CD4-positive, alpha-beta T cell treated with Interleukin-21 for 1 hour (primary cell): ENCODE measurements at places on chromosomes 11 and 22.

- no peak for DNase-seq
Measured at GRCh38 chr22:20847318-20847822, 11.2 kb downstream of the PI4KA start.

DNA sequence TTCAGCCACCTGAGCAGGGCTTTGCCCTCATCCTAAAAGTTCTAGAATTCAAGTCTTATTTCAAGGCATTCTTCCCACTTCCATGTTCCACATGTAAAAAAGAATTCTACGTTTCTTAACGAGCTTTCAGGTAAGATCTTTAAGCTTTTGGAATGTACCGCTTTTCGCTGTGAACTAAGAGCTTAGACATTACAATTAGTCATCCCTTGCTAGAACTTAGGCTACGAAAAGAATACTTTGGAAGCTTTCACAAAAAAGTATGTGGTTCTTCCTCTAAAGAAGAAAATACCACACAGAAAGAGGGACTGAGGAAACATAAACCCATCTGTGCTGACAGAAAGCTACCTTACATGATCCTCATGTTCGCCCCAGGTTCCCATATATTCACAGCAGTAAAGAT lies 1.9 kb downstream of the NUMA1 start:
- DNase-seq = no peak

- DNase-seq = no peak
Measured at GRCh38 chr11:121132211-121132976, 31.4 kb downstream of the TECTA start.

- no peak for DNase-seq
Measured at GRCh38 chr11:131111775-131112174, 195.5 kb upstream of the SNX19 start.

GRCh38 chr11:23425381-23425780 lies 565.1 kb upstream of the CCDC179 start:
- no peak for DNase-seq

DNA sequence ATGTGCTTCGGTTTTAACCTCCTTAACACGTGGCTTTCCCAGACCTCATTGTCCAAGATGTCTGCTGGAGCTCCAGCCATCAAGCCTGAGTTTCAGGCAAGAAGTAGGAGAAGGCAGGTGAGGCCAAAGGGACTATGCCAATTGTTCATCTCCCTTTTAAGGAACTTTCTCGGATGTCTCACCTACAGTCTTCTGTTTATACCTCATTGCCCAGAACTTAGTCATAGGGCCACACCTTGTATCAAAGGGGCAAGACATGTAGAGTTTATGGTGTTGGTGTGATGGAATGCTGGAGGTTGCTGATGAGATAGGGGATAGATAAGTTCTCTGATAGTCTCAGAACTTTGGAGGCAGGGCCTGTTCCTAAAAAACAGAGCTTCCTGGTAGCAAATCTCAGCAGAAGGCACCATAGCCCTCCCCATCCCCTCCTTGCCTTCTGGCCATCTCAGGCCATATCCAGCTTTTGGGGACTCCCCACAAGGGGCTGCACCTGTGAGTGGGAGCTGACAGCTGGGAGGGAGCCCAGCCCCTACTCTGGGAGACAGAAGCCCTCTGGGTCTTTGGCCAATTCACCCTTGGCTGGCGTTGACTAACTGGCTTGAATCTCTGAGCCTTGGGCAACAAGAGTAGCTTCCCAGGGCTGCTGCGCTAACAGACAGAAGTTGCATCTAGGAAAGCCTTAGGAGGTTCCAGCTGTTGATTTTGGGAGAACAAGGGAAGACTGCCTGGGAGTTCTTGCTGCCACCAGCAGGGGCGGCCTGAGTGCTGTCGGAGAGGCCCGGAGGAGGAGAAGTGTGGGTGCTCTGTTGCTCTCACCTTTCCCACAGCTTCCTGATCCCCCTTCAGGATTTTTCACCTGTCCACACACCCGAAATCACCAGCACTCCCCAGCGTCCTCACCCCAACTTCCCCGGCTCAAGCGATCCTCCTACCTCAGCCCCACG lies 149.8 kb upstream of the THY1 start:
- DNase-seq = no peak

- DNase-seq = no peak
Measured at GRCh38 chr11:109208121-109208520, 213.9 kb upstream of the C11orf87 start.

- no peak for DNase-seq
Measured at GRCh38 chr11:126927623-126928022, 72.9 kb downstream of the KIRREL3 start.

GRCh38 chr22:23237841-23238240 lies 57.5 kb downstream of the BCR start:
- peak; percentile 51 for DNase-seq

GRCh38 chr11:100777103-100777502 lies 90.0 kb downstream of the ARHGAP42 start:
- DNase-seq = no peak

DNA sequence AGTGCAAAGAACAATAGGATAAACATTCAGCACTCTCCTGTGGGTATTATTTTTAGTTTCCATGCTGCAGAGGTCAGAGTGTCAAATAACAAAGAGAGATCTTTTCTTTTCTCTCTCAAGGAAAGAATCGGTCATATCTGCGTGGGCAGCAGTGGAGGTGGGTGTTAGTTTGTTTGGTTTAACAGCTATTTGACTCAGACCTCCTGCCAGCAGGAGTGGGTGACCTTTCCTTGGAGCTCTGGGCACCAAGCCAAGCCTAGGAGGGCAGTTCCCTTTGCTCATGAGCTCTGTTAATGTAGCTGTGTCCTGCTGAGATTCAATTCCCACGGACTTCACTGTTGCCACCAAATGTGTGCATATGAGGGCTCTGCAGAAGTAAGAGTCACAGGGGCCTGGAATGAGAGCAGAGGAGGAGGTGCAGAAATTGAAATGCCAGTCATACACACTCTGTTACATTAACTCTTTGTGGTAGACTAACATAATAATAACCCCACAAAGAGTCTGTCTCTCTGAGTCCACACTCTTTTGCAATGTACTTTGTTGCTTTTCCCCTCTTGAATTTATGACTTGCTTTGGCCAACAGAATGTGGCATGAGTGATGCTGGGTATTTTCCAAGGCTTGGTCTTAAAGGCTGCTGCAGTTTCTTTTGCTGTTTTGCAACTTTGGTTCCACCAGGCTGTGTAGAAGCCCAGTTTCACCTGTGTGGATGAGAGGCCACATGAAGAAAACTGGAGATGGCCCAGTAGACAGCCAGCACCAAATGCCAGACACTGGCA lies 76.0 kb upstream of the GRK3 start:
- DNase-seq = no peak

DNA sequence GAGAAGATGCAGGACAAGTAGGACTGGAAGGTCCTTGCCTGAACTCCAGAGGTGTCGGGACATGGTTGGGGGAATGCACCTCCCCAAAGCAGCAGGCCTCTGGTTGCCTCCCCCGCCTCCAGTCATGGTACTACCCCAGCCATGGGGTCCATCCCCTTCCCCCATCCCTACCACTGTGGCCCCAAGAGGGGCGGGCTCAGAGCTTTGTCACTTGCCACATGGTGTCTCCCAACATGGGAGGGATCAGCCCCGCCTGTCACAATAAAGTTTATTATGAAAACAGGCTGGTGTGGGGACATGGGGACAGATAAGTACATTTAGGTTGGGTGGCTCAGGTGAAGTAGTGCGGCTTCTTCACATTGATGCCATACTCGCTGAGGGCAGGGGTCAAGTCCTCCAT lies 1.4 kb downstream of the TAF10 start:
- no peak for DNase-seq

DNA sequence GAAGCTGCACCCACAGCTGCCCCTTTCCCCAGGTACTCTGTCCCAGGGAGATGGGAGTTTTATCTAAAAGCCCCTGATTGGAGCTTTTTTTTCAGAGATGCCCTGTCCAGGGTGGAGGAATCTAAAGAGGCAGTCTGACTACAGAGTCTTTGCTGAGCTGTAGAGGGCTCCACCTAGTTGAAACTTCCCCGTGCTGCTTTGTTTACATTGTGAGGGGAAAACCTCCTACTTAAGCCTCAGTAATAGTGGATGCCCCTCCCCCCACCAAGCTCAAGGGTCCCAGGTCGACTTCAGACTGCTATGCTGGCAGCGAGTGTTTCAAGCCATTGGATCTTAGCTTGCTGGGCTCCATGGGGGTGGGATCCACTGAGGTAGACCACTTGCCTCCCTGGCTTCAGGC lies 470.1 kb upstream of the LARGE1 start:
- DNase-seq = no peak

DNA sequence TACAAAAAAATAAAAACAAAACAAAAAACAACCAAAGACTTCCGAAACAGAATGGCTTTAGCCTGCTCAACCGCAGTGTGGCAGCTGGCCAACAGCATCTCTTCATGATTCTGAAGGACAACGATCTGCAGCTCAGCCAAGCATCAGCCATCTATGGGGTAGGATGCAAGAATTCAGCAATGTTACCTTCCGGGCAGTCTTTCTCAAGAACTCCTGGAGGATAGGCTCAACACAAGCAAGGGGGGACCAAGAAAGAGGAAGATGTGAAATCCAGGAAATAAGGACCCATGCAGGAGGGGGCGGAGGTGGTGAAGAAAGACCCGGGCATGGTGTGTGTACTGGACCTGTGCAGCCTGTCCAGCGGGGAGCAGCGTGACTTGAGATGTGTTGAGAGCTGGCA lies 3.5 kb upstream of the TSPO start:
- no peak for DNase-seq

- DNase-seq = peak; percentile 51
Measured at GRCh38 chr22:26648011-26648497, 9.3 kb upstream of the MIAT start.

DNA sequence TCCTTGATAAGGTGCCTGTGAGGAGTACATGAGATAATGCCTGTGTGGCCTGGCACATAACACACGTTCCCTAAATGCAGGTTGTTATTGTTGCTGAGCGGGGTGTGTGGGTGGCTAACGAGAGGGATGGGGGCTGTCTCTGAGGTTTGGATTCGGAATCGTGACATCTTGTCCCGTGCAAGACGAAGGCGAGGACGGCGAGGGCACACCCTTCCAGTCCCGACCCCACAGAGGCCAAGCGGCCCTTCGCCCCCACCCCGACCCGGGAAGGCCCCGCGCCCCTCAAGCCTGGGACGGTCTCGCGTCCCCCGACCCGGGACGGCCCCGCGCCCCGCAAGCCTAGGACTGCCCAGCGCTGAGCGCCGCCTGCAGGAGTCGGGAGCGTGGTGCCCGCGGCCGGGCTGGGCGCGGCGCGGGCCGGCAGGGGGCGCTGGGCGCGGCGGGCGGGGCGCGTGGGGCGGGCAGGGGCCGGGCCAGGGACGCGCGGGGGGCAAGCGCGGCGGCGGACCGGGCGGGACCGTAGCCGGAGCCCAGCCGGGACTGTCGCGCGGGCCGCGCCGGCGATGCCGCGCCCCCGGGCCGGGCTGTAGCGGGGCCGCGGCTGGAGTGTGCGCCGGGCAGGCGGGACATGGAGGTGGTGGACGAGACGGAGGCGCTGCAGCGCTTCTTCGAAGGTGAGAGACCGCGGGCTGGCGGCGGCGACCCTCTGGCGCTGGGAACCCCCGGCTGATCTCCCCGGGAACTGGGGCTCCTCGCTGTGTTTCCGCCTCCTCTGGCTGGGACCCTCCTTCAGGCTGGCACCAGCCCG lies at the start of gene MYRF:
Gene MYRF (plus strand): TSS at position 520 of the 808 bp plus-strand sequence. CDS start 109 bp downstream, at position 629.
- DNase-seq = peak; percentile 64

DNA sequence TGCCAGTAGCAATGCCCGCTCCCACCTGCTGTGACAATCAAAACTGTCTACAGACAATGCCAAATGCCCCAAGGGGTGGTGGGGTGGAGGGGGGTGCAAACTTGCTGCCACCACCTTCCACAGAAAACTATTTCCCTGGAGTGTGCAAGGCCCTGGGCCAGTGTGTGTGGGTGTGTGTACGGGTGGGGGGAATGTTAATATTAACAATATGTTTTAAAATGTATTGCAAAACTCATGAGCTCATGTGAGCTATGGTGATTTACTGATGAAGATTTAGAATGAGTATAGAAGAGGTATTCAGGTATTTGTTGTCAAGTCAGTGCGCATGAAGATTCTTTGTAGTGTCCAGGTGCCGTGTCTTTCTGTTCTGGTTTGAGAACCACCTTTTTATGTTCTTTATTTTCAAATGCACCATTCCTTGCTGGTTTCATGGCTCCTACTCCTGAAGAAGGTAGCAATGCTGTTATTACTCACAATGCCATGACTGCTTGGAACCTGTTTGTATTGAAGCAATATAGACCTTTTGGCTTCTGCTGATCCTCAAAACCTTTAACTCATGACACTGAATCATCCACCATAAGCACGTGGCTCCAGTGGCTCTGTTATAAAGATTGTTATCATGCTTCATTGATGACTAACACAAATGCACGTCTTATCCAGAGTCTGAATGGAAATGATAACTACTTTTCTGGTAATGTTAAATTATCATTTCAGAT lies 29.9 kb upstream of the AQP11 start:
- DNase-seq = no peak

DNA sequence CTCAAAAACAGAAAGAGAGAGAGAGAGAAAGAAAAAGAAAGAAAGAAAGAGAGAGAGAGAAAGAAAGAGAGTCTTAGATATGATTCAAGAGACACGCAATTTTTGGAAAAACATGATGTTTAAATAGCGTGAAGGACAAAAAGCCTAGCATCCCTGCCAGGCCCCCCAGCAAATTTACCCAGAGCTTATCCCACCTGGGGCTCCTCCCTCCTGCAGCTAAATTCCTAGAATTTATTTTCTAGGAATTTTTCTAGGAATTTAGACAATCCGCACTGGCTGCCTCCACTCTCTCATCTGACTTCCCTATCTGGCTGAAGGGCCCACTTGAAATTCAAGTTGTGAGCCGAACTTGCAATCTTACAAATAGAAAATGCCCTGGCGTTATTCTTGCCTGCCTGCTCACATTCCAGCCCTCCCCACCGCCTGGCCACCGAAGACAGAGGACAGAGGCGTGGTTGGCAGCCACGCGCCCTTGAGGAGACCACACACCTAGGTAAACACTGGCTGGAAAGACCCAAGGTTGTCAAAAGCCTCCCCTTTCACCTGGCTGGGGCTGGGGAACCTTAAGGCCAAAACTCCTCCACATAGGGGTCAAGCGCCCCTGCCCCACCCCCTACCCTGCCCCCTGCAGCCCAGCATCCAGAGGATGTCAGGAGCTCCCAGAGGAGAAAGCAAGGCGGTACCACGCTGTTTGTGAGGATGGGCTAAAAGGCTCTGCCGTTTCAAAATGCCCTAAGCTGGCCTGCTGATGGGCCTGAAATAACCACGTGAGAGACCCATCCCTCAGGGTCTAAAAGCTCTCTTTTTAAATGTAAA lies 42.2 kb downstream of the AHNAK start:
- no peak for DNase-seq

GRCh38 chr22:48588878-48589450 lies 1238.7 kb downstream of the BRD1 start:
- no peak for DNase-seq

- DNase-seq = no peak
Measured at GRCh38 chr22:39727541-39727940, 157.0 kb downstream of the CACNA1I start.

GRCh38 chr11:18741783-18742182 lies 15.8 kb upstream of the IGSF22 start:
- no peak for DNase-seq

GRCh38 chr11:36730761-36731160 lies 132.7 kb upstream of the RAG2 start:
- DNase-seq = no peak

- DNase-seq = no peak
Measured at GRCh38 chr22:45554040-45554406, 51.3 kb downstream of the FBLN1 start.
